Endothelial cell of umbilical vein (primary cell): ENCODE measurements at places on chromosomes 3 and 15. TPM values are rescaled to one million over a fixed set of nuclear protein-coding genes. Genes with fewer than 3 reads are reported as not detected.

GOLGA8N gene
- 4.5 and 4.8 TPM in 2 replicates for total RNA-seq

MYD88 gene
- 32.7 and 35.1 TPM in 2 replicates for total RNA-seq

FOXL2NB gene
- total RNA-seq = not detected in 2 replicates

SH3GL3 gene
- total RNA-seq = not detected in 2 replicates

EAF2 gene
- total RNA-seq = 1.5 and 1.6 TPM in 2 replicates

PLA2G4B gene
- total RNA-seq = 4.0 and 5.6 TPM in 2 replicates

CYP8B1 gene
- not detected in 2 replicates for total RNA-seq

CNTN4 gene
- total RNA-seq = not detected in 2 replicates

MTFMT gene
- total RNA-seq = 13.6 and 20.4 TPM in 2 replicates

KLF13 gene
- 30.1 and 31.9 TPM in 2 replicates for total RNA-seq

AADACL2 gene
- not detected in 2 replicates for total RNA-seq

MESP2 gene
- total RNA-seq = 0.42 TPM in 1 of 2 replicates, not detected in the other

SCAANT1 gene
- total RNA-seq = not detected in 2 replicates

DGKG gene
- not detected in 2 replicates for total RNA-seq

CLSTN2 gene
- total RNA-seq = 0.38 TPM in 1 of 2 replicates, not detected in the other

CGNL1 gene
- 25.7 and 27.1 TPM in 2 replicates for total RNA-seq

RMDN3 gene
- 35.9 and 37.2 TPM in 2 replicates for total RNA-seq

ZIC4 gene
- not detected in 2 replicates for total RNA-seq

MELTF gene
- total RNA-seq = 1.3 and 2.3 TPM in 2 replicates

GPR15 gene
- not detected in 2 replicates for total RNA-seq

PDCD10 gene
- 47.8 and 50.1 TPM in 2 replicates for total RNA-seq

SAMMSON gene
- total RNA-seq = not detected in 2 replicates

GOLGA6L4 gene
- 5.3 and 7.5 TPM in 2 replicates for total RNA-seq

MYZAP gene
- 6.1 and 8.1 TPM in 2 replicates for total RNA-seq

LDHAL6B gene
- not detected in 2 replicates for total RNA-seq

CAPN3 gene
- total RNA-seq = 0.51 and 2.2 TPM in 2 replicates

CLRN1 gene
- total RNA-seq = not detected in 2 replicates

SLC22A13 gene
- 0.44 and 0.53 TPM in 2 replicates for total RNA-seq

SGO1 gene
- total RNA-seq = 15.5 and 21.7 TPM in 2 replicates

CCR1 gene
- total RNA-seq = not detected in 2 replicates

MITF gene
- total RNA-seq = 2.5 and 3.9 TPM in 2 replicates

ERICH6 gene
- not detected in 2 replicates for total RNA-seq

SLC35G2 gene
- total RNA-seq = 17.7 and 19.4 TPM in 2 replicates

GOLGA8H gene
- total RNA-seq = 2.3 and 3.3 TPM in 2 replicates

SNX1 gene
- total RNA-seq = 110 and 113 TPM in 2 replicates

PRTG gene
- 8.2 and 12.4 TPM in 2 replicates for total RNA-seq

ZNF80 gene
- not detected in 2 replicates for total RNA-seq

RASGRF1 gene
- total RNA-seq = not detected in 2 replicates

TF gene
- total RNA-seq = 0.21 and 0.69 TPM in 2 replicates

PLA2G4F gene
- total RNA-seq = not detected in 2 replicates

ITIH1 gene
- not detected in 2 replicates for total RNA-seq

MESP1 gene
- total RNA-seq = 1.0 and 1.7 TPM in 2 replicates

TOPBP1 gene
- total RNA-seq = 42.2 and 42.4 TPM in 2 replicates

KCNH8 gene
- total RNA-seq = not detected in 2 replicates
